Stimulated activated CD8-positive, alpha-beta memory T cell treated with anti-CD3 and anti-CD28 coated beads, Interleukin-12 subunit alpha, Interleukin-12 subunit beta, amount 100 ng/mL, for 1 hour (primary cell): ENCODE measurements at places on chromosomes 7 and 10.

DNA sequence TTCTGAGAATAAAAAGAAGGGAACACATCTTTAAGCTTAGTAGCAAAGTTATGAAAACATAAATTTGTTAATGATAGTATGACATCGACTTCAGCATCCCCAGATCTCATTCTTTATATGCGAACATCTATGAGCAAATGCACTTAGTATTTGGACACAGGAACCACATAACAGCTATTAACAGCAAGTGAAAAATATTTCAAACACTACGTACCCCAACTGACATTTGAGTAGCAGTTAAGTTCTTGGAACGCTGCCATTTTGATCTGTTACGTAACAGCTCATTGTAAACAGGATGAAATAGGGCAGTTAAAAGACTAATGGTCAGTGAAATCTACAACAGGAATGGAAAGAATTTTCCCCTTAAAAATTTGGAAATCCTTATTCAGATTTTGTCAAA is 428.9 kb downstream of the TNS3 start:
- no peak for DNase-seq

DNA sequence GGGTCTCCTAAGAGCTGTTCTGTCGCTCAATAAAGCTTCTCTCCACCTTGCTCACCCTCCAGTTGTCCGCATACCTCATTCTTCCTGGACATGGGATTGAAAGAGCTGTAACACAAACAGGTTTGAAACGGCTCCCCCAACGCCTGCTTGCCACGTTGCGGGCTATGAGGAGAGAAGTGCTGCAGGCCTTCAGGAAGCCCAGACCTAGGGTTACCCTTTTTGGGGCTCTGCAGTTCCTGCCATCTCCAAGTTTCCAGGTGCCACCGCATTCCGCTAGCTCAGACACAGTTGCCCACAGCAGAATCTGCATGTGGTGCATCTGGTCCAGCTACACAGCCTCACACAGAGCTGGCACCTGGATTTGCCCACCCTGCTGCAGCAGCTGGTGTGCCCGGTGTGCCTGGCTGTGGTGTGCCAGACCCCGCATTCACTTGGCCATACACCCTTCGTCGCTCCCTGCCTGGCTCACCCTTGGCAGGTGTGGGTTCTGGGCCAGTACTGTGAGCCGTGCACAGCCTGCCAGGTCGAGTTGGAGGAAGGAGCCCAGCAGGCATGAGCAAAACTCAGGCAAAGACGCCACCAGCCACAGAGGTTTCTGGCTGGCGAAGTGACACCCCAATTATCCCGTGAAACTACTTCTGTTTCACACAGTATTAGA is 253.2 kb upstream of the SEMA3A start:
- DNase-seq = no peak

GRCh38 chr10:86075512-86075911 is 291.1 kb downstream of the GRID1 start:
- DNase-seq = no peak

- DNase-seq = no peak
These were observed 167.0 kb upstream of the KLF6 start for GRCh38 chr10:3951993-3952392.

DNA sequence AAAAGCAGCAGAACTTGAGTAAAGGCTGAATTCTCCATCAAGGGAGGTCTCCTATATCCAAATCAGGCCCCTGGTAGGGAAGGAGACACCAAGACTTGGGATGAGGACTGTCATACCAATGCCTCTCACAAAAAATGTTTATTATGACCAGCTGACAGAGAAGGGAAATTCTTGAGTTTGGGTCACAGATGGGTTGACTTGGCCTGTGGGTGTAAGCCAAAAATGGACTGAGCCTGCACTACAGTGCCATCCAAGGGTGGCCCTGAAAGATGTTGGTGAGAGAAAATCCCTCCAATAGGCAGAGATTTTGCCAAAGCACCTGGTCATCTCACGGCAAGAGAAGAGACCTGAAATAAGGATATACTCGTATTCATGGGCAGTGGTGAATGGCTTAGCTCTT is 27.0 kb upstream of the PPIF start:
- no peak for DNase-seq

- DNase-seq = no peak
These were observed 261.8 kb downstream of the THSD7A start for GRCh38 chr7:11570205-11570604.

DNA sequence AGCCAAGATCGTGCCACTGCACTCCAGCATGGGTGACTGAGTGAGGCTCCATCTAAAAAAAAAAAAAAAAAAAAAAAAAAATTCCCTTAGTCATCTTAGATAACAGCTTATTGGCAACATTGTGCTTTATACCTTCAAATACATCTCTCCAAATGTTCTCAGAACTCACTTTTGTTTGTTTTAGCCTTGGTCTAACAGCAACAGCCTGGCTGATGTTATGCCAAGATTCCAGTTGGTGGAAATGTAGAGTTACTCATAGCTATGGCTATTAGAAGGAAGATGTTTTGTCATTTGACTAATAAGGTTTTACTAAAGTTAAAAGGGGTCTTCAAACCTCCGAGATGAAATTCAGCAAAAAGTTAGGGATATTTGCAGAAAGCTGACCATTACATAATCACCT is 481.4 kb downstream of the NEBL start:
- DNase-seq = no peak

DNA sequence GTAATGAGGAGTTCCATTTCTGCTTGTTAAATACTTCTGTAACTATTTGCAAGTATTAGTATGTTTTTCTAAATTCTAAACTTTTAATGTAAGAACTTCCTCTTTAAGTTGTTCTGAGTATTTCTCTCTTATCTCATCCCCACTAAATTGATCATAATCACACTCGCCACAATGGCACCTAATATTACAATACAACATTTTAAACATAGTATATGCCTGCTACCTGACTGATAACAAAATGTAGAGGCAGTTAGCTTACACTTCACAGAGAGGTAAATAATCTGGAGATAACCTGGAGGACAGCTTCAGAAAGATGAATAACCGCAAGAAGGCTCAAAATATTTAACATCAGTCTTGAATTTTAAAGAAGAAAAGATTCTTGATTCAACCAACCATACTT is 48.6 kb downstream of the HIBADH start:
- no peak for DNase-seq

GRCh38 chr10:63707254-63707910 is 186.2 kb downstream of the REEP3 start:
- DNase-seq = no peak

DNA sequence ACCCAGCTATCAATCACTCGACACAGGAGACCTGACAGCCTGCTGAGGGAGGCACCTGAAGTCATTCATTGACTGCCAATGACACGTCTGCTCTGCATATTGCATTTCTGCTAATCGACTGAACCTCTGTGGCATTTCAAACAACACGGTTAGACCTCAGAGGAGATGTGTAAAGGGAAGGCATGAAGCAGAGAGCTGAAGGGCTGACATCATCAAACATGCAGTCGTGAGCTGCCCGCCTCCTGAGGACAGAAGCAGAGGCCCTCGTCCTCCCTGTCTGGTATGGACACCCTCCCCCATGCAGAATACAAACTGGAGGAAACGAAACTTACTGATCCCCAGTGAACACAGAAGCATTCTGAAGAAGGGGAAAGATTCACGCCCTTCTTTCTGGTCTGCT is 462.6 kb upstream of the MGMT start:
- no peak for DNase-seq

DNA sequence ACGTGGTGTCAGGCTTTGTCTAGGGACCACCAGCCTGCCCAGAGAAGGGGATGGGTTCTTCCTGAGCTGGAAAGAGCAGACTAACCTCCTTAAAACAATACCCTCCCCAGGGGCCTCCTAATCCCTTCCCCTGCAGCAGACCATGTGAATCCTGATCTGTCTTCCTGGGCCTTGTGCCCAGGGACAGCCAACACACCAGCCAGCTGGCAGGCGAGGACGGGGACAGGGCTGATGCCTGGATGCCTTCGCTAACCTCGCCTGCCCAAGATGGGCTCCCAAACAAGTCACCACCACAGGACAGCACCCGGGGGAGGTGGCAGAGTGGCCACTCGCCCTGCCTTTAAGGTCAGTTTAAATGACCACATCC is 17.6 kb downstream of the PODXL start:
- no peak for DNase-seq

GRCh38 chr7:6575281-6576023 is 1.8 kb upstream of the ZDHHC4 start:
- no peak for DNase-seq

GRCh38 chr7:50751146-50751545 is 31.6 kb downstream of the GRB10 start:
- no peak for DNase-seq

DNA sequence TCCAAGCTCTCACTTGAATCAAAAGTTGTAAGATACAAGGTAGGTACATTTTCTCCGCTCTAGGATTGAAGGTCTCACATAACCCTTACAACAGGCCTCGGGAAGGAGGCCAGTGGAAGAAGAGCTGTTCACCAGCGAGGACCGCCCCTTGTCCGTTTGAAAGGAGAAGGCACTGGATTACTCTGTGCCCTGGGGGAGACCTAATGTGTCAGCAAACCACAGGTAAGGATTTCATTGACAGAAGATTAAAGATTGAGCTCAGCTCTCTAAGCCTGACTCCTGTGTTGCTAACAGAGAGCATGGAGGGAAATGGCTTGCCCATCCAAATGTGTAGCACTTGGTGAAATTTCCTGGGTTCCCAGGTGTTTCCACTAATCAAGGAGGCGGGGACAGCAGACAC is 81.2 kb downstream of the SLC16A9 start:
- DNase-seq = no peak

GRCh38 chr7:13628239-13629001 is 361.0 kb downstream of the ETV1 start:
- DNase-seq = no peak

DNA sequence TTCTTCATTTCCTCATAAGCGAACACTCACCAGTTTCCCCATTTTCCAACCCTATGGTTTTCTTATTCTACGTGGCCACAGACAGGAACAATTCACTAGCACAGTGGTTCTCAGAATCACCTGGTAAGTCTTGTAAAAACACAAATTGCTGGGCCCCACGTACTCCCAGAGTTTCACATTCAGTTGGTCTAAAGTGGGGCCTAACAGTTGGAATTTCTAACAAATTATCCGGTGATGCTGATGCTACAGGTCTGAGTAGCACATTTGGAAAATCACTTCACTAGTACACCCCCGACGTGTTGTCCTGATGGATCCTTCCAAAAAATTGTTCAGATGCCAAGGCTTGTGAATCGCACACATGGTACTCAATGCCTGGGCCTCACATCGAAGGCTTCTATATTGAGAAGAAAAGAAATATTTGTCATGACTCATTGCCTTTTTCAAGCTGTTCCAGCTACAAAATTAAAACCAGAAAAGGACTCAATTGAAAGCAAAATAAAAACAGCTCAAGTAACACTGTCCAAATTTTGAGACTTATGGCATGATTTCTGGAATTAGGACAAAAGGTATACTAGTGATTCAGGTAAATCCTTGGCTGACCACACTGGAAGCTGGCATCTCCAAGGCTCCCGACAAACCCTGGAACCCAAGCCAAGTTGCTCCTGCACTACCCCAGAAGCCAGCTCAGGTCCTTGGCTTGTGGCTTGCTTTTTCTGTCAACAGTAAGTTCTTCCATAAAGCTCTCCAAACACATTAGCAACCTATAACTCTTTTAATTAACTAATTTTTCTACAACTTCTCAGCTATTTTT is 12.9 kb upstream of the VIM start:
- DNase-seq = no peak

- DNase-seq = no peak
These were observed 121.4 kb upstream of the RET start for GRCh38 chr10:42955493-42955889.

DNA sequence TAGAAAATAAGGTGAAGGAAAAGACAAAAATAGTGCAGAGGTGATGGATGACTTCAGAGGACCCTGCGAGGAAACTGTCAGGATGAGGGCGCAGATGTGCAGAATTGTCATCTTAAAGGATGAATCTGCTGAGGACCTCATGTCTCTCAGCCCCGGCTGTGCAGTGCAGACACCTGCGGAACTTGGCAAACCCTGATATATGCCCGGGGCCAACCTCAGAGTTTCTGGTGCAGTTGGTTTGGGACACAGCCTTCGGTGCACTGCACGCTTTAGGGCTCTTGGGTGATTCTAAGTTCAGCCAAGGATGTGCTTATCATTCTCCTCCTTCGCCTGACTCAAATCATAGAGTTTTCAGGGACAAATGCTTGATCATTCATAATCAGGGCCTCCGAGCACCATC is 310.1 kb downstream of the TCERG1L start:
- no peak for DNase-seq

DNA sequence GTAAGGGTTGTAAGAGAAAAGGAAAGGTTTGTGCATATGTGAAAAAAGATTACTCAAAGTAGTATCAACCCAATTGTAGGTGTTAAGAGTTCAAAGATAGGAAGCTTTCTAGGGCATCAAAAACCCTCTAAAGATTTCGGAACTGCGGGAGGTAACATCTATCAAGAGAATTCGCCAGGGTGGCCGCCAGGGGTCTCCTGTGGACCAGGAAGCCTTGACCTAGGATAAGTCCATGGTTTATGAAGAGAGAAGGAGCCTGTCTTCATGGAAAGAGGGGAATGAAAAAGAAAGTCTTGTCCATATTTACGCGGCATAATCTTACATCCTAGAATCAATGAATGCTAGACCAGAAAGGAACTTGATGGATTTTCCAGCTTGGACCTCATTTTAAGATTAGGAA is 140.7 kb upstream of the CALCR start:
- no peak for DNase-seq

DNA sequence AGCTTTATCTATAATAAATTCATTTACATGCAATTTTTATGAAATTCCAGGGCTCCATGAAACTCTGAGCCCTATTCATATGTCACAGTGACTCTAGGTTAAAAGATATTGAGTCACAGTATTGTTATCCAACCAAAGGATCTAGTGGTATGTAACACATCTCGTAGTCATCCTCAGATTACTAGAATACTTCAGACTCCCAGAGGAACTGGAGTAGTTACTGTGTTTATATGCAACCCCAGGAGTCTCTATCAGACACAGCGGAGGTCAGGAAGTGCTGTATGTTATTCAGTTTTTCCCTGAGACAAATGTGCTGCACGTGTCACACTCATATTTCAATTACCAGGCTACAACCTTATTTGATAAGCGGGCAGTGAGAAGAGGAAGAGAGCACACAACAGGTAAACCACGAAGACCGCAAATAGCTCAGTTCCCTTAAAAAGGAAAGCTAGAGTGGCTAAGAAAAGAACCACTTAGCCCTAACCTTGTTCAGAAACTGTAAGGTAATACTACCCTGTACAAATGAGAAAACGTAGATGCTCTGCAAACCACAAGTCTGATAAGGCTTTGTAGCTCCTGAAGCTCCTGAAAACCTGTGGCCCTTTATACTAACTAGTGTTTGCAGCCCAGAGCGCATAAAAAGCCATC is 114.0 kb upstream of the CNTNAP2 start:
- no peak for DNase-seq
